ENCODE measurements at places on chromosomes 16 and 17.

GRCh38 chr17:78935419-78936323 lies 10.5 kb upstream of the TIMP2 start:
- DNase-seq, result peak; percentile 62

GRCh38 chr16:73214825-73215677 lies 167.1 kb upstream of the ZFHX3 start:
- DNase-seq, result no peak

- DNase-seq, result no peak
These were observed 70.6 kb downstream of the IRF8 start for GRCh38 chr16:85969591-85969990.

GRCh38 chr17:4134721-4135120 lies 8.1 kb downstream of the ZZEF1 start:
- peak; percentile 17 for DNase-seq

DNA sequence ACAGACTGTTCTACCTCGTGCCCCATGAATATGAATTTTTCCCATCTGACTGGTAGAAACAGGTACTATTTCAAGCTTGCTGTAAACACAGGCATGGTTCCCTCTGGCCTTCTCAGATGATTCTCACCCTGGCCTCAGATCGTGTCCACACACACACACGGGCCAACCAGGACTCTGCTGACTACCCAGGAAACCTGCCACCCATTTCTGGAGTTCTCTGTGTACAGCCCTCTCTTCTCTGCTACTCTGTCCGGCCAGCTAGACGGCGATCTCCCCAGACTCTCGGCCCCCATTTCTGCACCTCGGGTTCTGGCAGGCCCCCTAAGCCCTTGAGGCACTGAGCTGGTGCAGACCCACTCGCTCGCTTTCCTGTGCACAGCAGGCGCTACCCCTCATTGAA lies 31.2 kb downstream of the RPA1 start:
- DNase-seq, result no peak

DNA sequence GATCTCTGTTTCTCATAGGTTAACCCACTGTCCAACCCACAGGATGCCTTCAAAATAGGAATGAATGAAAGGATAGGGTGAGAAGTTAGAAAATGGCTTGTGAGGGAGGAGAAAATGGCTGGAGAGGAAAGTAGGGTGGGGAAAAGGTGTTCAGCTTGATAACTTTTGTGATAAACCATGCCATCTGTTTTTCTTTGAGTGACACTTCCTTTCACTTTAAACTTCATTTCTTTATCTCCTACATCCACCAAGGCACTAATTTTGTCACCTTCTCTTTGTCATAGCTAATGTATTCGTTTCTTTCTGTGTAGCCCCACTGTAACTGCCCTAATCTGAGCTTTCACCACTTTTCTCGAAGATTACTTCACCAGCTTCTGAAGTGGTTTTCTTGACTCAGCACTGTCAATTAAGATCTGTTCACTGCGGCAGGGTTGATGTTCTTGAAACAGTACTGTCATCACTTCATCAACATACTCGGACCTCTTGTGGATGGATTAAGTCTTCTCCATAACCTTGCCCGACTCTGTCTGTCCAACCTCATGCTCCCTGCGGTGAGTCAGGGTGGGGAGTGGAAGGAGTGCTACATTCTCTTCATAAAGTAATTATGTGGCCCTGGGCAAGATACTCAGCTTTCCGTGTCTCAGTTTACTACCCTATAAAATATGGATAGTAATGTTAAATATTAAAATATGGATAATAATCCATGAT lies 5.5 kb upstream of the KRT10 start:
- no peak for DNase-seq

- DNase-seq, result no peak
These were observed 22.7 kb downstream of the UNC13D start for GRCh38 chr17:75821552-75821951.

- DNase-seq, result no peak
These were observed 66.1 kb upstream of the HS3ST4 start for GRCh38 chr16:25625620-25626019.

DNA sequence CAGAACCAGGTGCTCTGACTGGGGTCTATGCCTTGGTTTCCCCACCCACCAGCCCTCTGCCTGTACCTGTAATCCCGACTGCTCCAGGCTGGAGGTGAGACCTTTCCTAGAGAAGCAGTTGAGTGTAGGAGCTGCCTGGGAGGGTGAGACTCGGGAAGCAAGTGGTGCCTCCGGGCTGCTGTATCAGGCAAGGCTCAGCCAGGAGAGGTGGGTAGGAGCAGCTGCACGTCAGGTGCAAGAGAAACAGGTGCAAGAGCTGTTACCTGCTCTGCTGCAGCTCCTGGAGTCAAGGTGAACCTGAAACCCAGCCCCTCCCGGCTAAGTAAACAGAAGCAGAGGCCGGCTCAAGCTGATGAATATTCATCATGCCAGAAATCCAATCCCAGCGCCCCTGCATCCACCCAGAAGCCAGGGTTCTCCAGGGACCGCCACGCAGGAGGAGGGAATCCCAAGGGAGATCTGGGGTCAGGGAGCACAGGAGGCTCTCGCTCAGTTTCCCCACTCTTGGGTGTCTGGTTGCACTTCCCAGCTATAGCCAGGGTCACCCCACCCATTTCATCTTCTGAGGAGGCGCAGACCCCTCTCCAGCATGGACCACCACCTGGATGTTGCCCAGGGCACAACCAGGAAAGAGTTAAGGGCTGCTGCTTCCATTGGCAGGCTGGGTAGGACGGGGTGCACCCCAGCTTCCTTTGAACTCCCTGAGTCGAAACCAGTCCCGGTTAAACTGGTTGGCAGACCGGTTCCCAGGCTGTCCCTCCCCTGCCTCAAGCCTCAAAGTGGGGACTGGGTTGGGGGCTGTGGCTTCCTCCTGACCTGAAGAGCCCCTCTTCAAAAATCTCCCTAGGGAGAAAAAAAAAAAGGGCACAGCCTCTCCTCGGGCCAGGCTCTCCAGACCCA lies at the start of gene PRR15L:
TSS of gene PRR15L (minus strand) at position 293 of the 900 bp plus-strand sequence. CDS start 4,649 bp downstream, outside the sequence.
- peak; percentile 78 for DNase-seq

DNA sequence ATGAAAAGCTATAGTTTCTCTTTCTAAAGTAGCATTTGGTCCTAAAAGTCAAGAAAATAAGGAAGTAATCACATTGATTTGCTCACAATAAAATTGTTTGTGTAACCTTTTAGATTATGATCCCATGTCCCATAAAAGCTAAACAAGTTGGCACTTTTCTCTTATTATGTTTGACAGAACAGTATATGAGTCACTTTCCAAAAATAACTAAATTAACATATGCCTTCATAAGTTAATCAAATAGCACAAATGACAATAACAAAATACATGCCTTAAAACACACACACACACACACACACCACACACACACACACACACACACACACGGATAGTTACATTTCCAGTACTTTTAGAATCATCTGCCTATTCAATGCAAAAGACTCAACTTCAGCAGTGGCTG lies 2.8 kb downstream of the MED13 start:
- no peak for DNase-seq

DNA sequence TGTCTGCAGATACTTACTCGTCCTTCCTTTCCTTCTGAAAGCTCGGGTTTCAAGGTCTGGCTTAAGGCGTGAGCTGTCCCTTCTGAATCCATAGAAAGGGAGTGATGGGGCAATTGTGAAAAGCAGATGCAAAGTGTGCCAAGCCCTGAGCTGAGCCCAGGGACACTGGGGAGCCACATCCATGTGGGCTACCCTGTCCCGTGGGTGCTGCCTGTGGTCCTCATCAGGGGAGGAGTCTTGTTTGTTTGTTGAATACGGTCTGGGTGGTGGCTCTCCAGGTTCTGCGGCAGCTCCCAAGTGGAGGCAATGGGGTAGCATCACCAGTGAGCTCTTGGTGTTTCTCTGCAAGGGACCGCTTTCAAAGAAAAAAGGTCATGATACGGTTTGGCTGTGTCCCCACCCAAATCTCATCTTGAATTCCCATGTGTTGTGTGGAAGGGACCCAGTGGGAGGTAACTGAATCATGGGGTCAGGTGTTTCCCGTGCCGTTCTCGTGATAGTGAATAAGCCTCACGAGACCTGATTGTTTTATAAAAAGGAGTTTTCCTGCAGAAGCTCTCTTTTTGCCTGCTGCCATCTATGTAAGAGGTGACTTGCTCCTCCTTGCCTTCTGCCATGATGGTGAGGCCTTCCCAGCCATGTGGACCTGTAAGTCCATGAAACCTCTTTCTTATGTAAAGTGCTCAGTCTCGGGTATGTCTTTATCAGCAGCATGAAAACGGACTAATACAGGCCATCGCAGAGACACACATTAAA lies 1.0 kb upstream of the ALG1 start:
- no peak for DNase-seq

- DNase-seq, result peak; percentile 67
These were observed 14.9 kb upstream of the C16orf54 start for GRCh38 chr16:29760567-29761279.

DNA sequence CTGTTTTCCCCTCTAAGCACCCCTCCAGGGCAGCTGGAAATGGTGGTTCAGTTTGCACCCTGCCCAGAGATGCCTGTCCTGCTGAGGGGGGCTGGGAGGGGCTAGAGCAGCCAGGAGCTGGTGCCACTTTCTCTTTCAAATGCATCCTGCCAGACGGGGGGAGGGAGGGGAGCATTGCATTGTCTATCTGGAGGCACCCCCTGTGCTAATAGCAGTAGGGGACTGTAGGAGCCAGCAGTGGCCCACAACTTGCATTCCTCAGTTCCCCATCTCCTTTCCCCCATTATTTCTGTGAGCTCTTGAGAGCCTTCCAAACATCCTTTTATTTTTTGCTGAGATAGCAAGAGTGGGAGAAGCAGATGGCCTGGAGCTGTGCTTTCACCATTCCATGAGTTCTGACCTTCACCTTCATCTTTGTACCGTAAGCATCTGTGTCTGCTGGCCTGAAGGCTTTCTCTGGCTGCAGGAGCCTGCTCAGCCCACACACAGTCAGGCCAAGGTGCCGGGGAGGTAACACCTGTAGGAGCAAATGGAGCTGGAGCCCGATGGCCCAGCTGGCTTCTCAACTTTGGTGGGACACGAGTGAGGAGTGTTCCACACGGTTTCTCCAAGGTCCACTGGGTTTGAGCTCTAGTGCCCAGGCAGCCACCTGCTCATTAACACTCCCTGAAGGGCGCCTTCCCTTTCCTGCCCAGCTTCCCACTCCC lies 5.2 kb downstream of the WFDC1 start:
- DNase-seq, result no peak

- peak; percentile 97 for DNase-seq
These were observed 9.3 kb downstream of the CORO6 start for GRCh38 chr17:29613352-29613837.

GRCh38 chr16:85327731-85328675 lies 215.7 kb upstream of the CIBAR2 start:
- peak; percentile 77 for DNase-seq

GRCh38 chr16:31876951-31877828 lies 3.6 kb downstream of the ZNF267 start:
- DNase-seq, result no peak

- no peak for DNase-seq
These were observed 10.4 kb downstream of the KPNB1 start for GRCh38 chr17:47660064-47660492.

DNA sequence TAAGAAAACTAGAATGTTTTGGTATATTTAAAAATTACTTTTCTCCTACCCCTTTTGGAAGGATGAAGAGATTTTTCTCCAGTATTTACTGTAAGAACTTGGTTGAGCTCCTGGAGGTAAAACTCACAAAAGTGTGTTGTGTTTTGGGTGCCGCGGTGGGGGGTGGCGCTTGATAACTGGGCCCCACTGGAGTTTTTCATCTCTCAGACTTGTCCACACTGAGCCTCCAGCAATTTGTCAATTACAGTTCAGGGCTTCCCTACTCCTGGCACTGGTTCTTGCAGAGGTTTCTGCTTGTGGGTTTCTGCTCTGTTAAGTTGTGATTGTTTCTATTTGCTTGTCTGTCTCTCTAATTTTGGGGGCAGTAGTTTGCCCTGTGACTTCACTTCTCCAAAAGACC lies 40.0 kb downstream of the WIPI1 start:
- no peak for DNase-seq

- DNase-seq, result no peak
These were observed 15.5 kb downstream of the CPD start for GRCh38 chr17:30393911-30394867.
